ENCODE measurements at places on chromosomes 13 and 19.

- DNase-seq, result no peak
These were observed 2.1 kb downstream of the TRIM13 start for GRCh38 chr13:49998714-49999624.

GRCh38 chr19:30320916-30321315 lies 51.3 kb upstream of the ZNF536 start:
- DNase-seq, result no peak

- no peak for DNase-seq
These were observed 9.1 kb downstream of the SSBP4 start for GRCh38 chr19:18428173-18428786.

DNA sequence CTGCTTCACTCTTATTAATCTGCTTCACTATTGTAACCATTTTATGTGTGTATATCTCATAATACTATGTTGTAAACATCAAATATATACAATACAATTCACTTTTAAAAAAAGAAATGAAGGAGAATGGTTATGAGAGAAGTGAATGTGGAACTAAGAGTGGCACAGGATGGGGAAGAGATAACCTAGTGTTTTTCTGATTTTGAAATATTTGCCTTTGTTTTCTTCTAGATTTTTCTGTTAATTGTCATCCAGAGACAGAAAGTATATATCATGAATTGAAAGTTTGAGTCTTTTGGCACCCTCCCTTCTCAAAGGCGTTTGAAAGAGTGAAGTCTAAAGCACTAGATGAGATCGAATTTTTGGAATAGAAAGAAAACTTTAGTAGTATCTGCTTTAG lies 2.8 kb downstream of the DNAJC3 start:
- DNase-seq, result no peak

GRCh38 chr19:35885225-35885738 lies 15.1 kb downstream of the NFKBID start:
- no peak for DNase-seq
